ENCODE measurements at places on chromosomes 2 and 18. TPM values are rescaled to one million over a fixed set of nuclear protein-coding genes. Genes with fewer than 3 reads are reported as not detected.

The PDCD1 gene
- 6.9 TPM for total RNA-seq

The DOK6 gene
- not detected for total RNA-seq

The ME2 gene
- 137 TPM for total RNA-seq

The NR4A2 gene
- 29.7 TPM for total RNA-seq

The TSPYL6 gene
- not detected for total RNA-seq

The REG3G gene
- not detected for total RNA-seq

GRCh38 chr2:20168048-20168726 is 56.7 kb downstream of the SDC1 start:
- no peak for DNase-seq
- H3K27me3 ChIP-seq = no peaks in the 10 kb centered on the region
- no peaks in the 10 kb centered on the region for H3K36me3 ChIP-seq

DNA sequence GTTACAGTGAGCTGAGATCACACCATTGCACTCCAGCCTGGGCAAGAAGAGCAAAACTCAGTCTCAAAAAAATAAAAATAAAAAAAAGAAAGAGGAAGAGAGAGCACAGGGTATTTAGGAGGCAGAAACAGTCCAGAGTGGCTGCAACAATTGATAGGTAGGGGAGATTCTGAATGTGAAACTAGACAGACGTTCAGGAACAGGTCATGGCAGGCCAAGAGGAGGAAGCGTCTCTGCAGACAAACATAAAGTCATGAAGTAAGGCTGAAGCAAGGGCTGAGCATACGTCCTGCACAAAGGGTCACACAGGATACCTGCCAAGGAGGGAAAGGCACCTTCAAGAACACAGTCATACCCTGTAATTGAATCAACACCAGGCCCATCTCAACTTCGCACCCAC is 64.1 kb upstream of the ZNF532 start:
- H3K27ac ChIP-seq = no peak overlapping the region
- no peak for DNase-seq
- no peaks in the 10 kb centered on the region for H3K36me3 ChIP-seq
- peaks cover 6% of the 10 kb centered on the region for H3K27me3 ChIP-seq

DNA sequence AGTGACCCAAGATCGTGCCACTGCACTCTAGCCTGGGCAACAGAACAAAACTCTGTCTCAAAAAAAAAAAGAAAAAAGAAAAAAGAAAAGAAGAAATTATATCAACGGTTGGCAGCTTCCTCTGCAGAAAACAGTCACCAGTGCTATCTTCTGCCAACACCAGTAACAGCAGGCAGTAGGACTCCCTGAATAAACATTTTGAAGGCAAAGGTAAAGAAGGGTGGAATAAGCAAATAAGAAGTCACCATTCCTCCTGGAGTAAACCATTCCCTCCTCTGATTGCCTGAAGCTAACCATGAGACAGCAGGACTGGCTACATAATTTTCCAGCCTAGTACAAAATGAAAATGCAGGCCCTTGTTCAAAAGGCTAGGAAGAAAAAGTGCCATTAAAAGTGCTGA is 9.0 kb upstream of the RNF103 start:
- no peak overlapping the region for H3K27ac ChIP-seq
- H3K27me3 ChIP-seq = peaks cover 5% of the 10 kb centered on the region
- H3K4me1 ChIP-seq = no peaks in the 10 kb centered on the region
- DNase-seq = no peak

DNA sequence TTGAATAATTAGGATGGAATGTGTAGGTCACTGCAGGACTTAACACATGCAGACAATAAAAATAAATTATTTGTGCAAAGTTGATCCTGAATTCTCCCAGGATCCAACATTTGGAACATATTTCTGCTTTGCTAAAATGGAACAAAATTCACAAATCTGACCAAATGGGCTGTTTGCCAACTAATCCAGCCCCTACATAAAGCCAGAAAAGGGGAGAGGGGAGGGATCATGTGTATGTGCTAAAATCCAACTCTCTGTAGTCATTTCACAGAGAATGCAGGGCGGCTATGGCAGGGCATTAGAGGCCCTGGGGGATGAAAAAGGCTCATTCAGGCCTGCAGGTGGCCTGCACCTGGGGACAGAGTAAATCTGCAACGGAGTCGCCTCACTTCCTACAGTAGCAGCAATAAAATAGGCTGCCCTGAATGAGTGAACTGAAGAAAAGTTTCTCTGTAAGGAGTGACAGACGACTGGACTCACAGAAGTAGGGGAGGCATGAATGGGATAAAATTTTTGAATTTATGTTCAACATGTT is 4.0 kb upstream of the ZFP36L2 start:
- no peak for DNase-seq
- peaks cover 22% of the 10 kb centered on the region for H3K4me1 ChIP-seq
- H3K27me3 ChIP-seq = no peaks in the 10 kb centered on the region
- no peak overlapping the region for H3K27ac ChIP-seq
- H3K36me3 ChIP-seq = peaks cover 10% of the 10 kb centered on the region
- no peak overlapping the region for H3K4me3 ChIP-seq

GRCh38 chr2:127155028-127155581 is 48.2 kb upstream of the BIN1 start:
- no peaks in the 10 kb centered on the region for H3K27me3 ChIP-seq
- no peak overlapping the region for H3K4me3 ChIP-seq
- H3K36me3 ChIP-seq = no peaks in the 10 kb centered on the region
- H3K4me1 ChIP-seq = no peaks in the 10 kb centered on the region

DNA sequence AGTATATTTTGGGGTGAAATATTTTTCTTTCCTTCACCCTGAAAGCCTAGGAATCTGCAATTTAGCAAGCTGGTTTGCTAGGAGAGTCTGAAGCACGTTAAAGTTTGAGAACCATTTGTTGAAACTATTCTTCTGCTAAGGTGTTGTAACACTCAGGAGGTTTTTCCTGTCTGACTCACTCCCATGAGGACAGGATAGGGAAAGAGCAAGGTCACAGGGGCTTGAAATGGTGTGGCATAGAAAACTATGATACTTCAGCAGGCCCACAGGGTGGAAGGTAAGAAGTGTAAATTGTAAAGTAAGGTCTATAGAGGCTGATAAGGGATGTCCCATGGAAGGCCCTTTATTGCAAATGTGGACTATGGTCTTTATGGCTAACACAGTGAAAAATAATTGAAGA is 177.7 kb upstream of the ZC3H15 start:
- H3K27ac ChIP-seq = no peak overlapping the region
- peaks cover 13% of the 10 kb centered on the region for H3K36me3 ChIP-seq
- no peaks in the 10 kb centered on the region for H3K27me3 ChIP-seq
- DNase-seq = no peak
- no peaks in the 10 kb centered on the region for H3K4me1 ChIP-seq

- H3K36me3 ChIP-seq = peaks cover 7% of the 10 kb centered on the region
- no peak overlapping the region for H3K4me3 ChIP-seq
- H3K4me1 ChIP-seq = no peaks in the 10 kb centered on the region
Observed at GRCh38 chr2:148300544-148300943, 279.7 kb downstream of the MBD5 start.

GRCh38 chr2:168378960-168379669 is 77.0 kb upstream of the CERS6 start:
- H3K27me3 ChIP-seq = no peaks in the 10 kb centered on the region
- H3K4me1 ChIP-seq = no peaks in the 10 kb centered on the region
- H3K27ac ChIP-seq = no peak overlapping the region

DNA sequence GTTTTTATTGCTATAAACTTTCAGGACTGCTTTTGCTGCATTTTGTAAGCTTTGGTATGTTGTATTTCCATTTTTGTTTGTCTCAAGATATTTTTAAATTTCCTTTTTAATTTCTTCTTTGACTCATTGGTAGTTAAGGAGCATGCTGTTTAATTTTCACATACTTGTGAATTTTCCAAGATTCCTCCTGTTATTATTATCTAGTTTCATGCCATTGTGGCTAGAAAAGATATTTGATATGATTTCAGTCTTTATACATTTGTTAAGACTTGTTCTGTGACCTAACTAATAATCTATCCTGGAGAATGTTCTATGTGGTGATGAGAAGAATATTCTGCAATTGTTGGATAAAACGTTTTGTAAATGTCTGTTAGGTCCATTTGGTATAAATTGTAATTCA is 62.1 kb downstream of the NUP35 start:
- DNase-seq = no peak
- no peaks in the 10 kb centered on the region for H3K27me3 ChIP-seq
- H3K4me1 ChIP-seq = peaks cover 7% of the 10 kb centered on the region
- H3K4me3 ChIP-seq = no peak overlapping the region
- no peak overlapping the region for H3K27ac ChIP-seq
- H3K36me3 ChIP-seq = peaks cover 72% of the 10 kb centered on the region

- H3K27ac ChIP-seq = no peak overlapping the region
- no peak overlapping the region for H3K4me3 ChIP-seq
Observed at GRCh38 chr2:177882501-177882900, 190.1 kb downstream of the PDE11A start.

DNA sequence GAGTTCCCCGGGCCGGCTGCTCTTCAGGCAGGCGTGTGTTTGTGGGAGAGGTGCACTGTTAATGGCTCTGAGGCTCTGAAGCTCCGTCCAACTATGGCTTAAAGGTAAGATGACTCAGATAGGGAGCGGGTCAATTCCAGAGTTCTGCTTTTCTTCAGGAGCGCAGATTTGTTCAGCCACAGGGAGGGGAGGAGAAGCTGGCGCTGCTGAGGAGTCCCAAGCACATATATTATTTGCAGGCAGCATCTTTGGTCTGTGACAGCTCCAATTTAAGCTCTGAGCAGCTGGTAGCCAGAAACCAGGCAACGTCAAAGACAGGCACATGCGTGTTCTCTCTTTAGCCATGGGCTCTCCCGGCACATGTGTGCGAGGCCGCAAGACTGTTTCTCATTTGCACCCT is 229.2 kb downstream of the BCL2 start:
- H3K36me3 ChIP-seq = no peaks in the 10 kb centered on the region
- H3K27ac ChIP-seq = no peak overlapping the region
- no peak overlapping the region for H3K4me3 ChIP-seq
- no peak for DNase-seq

DNA sequence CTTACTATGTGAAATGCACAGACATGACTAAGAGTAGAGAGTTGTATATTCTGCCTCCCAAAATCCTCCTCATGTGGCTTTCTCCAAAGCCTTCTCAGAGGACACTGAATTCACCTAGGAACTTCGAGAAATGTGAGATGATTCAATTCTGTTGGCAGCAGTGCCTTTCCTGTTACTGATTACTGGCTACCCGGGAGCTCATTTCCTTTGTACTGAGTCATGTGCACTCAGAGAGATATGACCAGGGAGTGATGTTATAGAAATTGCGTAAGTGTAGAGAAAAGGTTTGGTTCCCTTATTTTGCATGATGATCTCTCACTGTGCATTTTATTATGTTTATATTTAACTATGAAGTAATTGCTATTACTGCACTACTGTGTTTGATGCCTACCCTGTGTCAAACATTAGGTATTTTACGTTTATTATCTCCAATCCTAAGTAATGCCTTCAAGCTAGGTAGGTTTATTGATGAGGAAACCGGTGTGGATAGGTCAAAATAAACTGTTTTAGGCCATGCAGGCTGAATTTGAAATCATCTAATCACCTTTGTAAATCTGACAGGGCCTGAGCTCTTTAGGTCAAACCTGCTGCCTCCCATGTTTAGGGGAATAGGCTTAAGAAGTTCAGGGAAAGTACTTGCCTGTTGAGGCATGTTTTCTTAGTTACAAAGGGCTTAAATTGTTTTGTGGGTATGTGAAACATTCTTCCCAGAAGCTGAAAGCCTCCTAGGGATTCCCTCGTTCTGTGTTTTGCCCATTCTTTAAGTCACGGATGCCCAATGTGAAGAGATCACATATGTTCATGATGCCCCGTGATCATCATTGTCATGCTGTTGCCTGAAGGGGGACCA is 86.8 kb downstream of the FMNL2 start:
- peaks cover 19% of the 10 kb centered on the region for H3K27me3 ChIP-seq
- no peak overlapping the region for H3K4me3 ChIP-seq
- H3K27ac ChIP-seq = peak overlapping the region; percentile 32
- H3K36me3 ChIP-seq = no peaks in the 10 kb centered on the region
- H3K4me1 ChIP-seq = peaks cover 29% of the 10 kb centered on the region

- H3K4me1 ChIP-seq = no peaks in the 10 kb centered on the region
- no peaks in the 10 kb centered on the region for H3K36me3 ChIP-seq
- no peak overlapping the region for H3K4me3 ChIP-seq
- no peaks in the 10 kb centered on the region for H3K27me3 ChIP-seq
Observed at GRCh38 chr2:109547280-109547679, 66.5 kb downstream of the SEPTIN10 start.

Measured in activated naive CD4-positive, alpha-beta T cell treated with anti-CD3 and anti-CD28 coated beads for 36 hours (primary cell).